Naive thymus-derived CD8-positive, alpha-beta T cell (primary cell): ENCODE measurements at places on chromosomes 7 and 10. TPM values are rescaled to one million over a fixed set of nuclear protein-coding genes. Genes with fewer than 3 reads are reported as not detected.

The TUBB8 gene
- total RNA-seq: not detected

The GPC2 gene
- total RNA-seq: 40.1 TPM

The SFTPA2 gene
- total RNA-seq: not detected

The CCL24 gene
- total RNA-seq: not detected

The ZKSCAN5 gene
- total RNA-seq: 9.9 TPM

The RELN gene
- total RNA-seq: not detected

- no peaks in the 10 kb centered on the region for H3K36me3 ChIP-seq
- DNase-seq: no peak
- H3K4me1 ChIP-seq: no peaks in the 10 kb centered on the region
- H3K27me3 ChIP-seq: no peaks in the 10 kb centered on the region
- H3K4me3 ChIP-seq: no peak overlapping the region
Measured at GRCh38 chr10:75852851-75853484, 421.5 kb downstream of the LRMDA start.

GRCh38 chr7:82375713-82376112 lies 67.9 kb downstream of the CACNA2D1 start:
- no peaks in the 10 kb centered on the region for H3K27me3 ChIP-seq
- H3K27ac ChIP-seq: no peak overlapping the region
- no peak overlapping the region for H3K4me3 ChIP-seq
- DNase-seq: no peak

- no peak overlapping the region for H3K4me3 ChIP-seq
- H3K27ac ChIP-seq: no peak overlapping the region
- no peaks in the 10 kb centered on the region for H3K4me1 ChIP-seq
Measured at GRCh38 chr7:110664803-110665202, 426.1 kb upstream of the LRRN3 start.

DNA sequence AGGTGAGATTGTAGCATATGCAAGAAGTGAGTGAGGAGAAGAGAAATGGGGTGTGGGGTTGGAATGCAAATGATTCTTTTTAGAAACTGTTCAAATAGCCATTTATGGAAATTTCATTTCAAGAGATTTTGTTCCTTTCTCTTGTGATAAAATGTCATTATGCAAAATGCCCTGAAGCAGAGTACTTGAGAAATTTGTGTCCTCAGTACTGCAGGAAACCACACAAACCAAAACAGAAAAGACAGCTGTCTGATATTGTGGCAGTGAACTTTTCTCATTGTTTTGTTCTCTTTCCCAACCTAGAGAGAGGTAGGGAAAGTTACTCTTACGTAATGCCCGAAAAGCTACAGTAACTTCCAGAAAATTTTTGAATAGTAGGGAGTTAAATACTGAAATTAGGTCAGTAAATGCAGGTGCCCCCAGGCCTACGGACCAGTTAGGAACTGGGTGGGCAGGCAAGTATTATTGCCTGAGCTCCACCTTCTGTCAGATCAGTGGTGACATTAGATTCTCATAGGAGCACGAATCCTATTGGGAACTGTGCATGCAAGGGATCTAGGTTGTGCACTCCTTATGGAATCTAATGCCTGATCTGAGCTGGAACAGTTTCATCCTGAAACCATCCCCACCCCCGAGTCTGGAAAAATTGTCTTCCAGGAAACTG lies 34.0 kb downstream of the DLD start:
- H3K36me3 ChIP-seq: peaks cover 28% of the 10 kb centered on the region
- no peaks in the 10 kb centered on the region for H3K27me3 ChIP-seq
- DNase-seq: no peak
- H3K27ac ChIP-seq: no peak overlapping the region
- H3K4me3 ChIP-seq: no peak overlapping the region

GRCh38 chr7:135763261-135763660 lies 14.6 kb upstream of the FAM180A start:
- no peaks in the 10 kb centered on the region for H3K4me1 ChIP-seq
- no peaks in the 10 kb centered on the region for H3K36me3 ChIP-seq
- peaks cover 37% of the 10 kb centered on the region for H3K27me3 ChIP-seq
- H3K27ac ChIP-seq: no peak overlapping the region

DNA sequence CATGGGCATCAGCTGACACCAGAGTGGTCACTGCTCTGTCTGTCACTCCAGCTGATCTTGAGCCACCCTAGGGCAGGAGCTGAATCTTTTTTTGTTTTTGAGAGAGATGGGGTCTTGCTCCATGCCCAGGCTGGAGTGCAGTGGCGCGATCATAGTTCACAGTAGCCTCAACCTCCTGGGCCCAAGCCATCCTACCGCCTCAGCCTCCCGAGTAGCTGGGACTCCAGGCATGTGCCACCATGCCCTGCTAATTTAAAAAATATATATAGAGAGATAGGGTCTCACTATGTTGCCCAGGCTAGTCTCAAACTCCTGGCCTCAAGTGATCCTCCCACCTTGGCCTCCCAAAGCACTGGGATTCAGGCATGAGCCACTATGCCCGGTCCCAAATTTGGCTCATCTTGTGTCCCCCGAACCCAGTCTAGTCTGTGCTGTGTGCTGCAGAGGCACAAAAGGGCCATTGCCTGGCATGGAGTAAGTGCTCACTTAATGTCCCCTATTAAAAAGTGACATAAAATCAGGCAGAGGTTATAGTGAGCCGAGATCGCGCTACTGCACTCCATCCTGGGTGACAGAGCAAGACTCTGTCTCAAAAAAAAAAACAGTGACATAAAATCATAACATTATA lies 8.1 kb upstream of the FZD9 start:
- no peaks in the 10 kb centered on the region for H3K27me3 ChIP-seq
- no peaks in the 10 kb centered on the region for H3K36me3 ChIP-seq
- DNase-seq: no peak
- H3K27ac ChIP-seq: no peak overlapping the region
- peaks cover 3% of the 10 kb centered on the region for H3K4me1 ChIP-seq
- H3K4me3 ChIP-seq: no peak overlapping the region

- peaks cover 5% of the 10 kb centered on the region for H3K4me1 ChIP-seq
- DNase-seq: no peak
- no peak overlapping the region for H3K4me3 ChIP-seq
- peaks cover 4% of the 10 kb centered on the region for H3K27me3 ChIP-seq
- peaks cover 6% of the 10 kb centered on the region for H3K36me3 ChIP-seq
- no peak overlapping the region for H3K27ac ChIP-seq
Measured at GRCh38 chr10:109984013-109984412, 23.8 kb upstream of the ADD3 start.

DNA sequence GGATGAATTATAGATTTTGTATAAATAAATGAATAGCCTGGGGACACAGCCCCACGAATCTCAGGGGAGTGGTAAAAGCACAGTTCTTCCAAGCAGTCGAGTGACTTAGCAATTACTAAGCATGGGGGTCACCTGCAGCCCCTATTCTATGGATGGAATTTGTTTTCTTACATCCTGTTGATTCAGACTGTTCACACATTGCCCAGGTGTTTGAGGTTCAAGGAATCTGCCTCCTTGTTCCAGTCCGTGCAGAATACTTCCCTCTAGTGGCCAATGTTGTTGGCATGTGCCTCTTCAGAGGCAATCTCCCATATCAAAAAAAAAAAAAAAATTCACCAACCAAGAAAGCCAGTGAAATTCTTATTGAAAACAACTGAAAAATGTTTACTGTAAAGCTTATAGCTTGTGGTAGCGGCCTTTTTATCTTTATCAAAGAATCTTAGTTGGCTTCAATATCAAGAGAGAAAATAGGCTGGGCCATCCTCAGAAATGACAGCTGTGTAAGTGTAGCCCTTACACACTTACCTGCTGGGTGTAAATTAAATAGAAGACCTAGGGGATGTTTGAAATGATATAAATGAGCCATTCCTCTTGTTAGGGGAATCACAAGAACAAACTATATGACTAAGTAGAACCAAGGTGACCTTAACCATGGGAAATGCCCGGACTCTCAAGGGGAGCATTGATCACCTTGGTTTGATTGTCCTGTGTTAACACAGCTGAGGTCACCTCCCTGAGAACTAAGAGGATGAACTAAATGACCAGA lies 7.8 kb downstream of the LIPM start:
- H3K27me3 ChIP-seq: no peaks in the 10 kb centered on the region
- H3K27ac ChIP-seq: no peak overlapping the region
- DNase-seq: no peak
- no peaks in the 10 kb centered on the region for H3K36me3 ChIP-seq

- H3K36me3 ChIP-seq: no peaks in the 10 kb centered on the region
- peaks cover 2% of the 10 kb centered on the region for H3K27me3 ChIP-seq
- H3K27ac ChIP-seq: no peak overlapping the region
- DNase-seq: no peak
- H3K4me1 ChIP-seq: no peaks in the 10 kb centered on the region
Measured at GRCh38 chr10:82737549-82737948, 862.6 kb downstream of the NRG3 start.

GRCh38 chr7:155643804-155644177 lies 670 bp upstream of the RBM33 start:
- H3K27me3 ChIP-seq: peaks cover 1% of the 10 kb centered on the region
- peaks cover 47% of the 10 kb centered on the region for H3K4me1 ChIP-seq
- peak overlapping the region; percentile 93 for H3K4me3 ChIP-seq
- H3K27ac ChIP-seq: peak overlapping the region; percentile 99
- peaks cover 33% of the 10 kb centered on the region for H3K36me3 ChIP-seq
